NCI-H187 treated with DMSO at 0.1 percent for 48 hours (cell line): ENCODE measurements at places on chromosomes 2 and 18.

GRCh38 chr18:63603355-63603754 is 16.2 kb downstream of the SERPINB13 start:
- DNase-seq: no peak

DNA sequence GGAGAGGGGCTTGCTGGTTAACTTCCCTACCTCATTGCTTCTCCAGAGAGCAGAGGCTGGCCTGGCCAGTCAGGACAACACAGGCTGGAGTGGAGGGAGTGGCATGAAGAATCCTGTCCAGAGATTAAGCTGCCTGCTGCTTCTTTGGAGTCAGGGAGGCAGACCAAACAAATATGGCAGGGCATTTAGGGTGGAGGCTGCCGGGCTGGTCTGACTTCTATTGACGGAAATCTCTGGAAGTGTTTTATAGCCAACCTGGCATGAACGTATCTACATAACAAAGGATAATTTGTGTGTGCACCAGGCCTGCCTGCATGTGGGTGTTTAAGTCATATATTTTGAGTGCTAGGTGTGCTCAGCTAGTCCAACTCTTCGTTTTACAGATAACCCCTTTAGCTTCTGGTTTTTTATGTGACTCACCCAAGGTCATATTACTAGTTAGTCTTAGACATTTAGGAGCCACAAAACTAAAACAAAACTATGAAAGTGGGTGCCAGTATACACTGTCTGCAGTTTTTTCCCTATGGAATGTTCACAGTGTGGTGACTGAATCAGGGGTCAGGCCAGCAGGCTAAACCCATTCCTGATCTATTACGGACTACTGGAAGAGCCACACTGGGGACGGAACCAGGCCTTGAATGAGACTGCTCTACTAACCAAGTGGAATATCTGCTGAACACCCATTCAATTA is 5.5 kb downstream of the NPC1 start:
- no peak for DNase-seq

- no peak for DNase-seq
Observed at GRCh38 chr2:224630659-224631550, 45.7 kb upstream of the CUL3 start.

GRCh38 chr18:10261344-10262276 is 192.8 kb upstream of the APCDD1 start:
- DNase-seq: no peak

- no peak for DNase-seq
Observed at GRCh38 chr2:236088368-236089057, 79.7 kb downstream of the GBX2 start.

DNA sequence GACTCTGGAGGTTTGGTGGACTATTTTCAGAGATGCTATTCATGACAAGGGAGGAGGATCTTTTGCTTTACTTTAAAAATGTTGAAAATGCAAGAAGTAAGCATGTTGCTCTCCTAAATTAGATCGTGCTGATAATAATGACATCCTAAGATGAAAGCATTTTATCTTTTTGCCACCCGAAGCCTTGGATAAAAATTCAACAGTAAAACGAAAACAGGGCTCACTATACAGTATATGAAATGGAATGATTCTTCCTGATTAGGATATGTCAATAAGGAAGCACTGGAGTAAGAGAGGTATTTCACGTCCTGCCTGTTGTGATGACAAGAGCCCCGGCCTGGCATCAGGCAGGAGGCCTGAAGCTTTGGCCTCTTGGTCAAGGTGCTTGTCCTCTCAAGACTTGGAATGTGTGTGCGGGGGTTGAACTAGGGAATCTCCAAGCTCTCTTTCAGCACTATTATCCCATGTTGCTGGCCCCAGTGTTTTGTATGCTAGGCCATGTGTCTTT is 306.0 kb downstream of the MTX2 start:
- DNase-seq: no peak

DNA sequence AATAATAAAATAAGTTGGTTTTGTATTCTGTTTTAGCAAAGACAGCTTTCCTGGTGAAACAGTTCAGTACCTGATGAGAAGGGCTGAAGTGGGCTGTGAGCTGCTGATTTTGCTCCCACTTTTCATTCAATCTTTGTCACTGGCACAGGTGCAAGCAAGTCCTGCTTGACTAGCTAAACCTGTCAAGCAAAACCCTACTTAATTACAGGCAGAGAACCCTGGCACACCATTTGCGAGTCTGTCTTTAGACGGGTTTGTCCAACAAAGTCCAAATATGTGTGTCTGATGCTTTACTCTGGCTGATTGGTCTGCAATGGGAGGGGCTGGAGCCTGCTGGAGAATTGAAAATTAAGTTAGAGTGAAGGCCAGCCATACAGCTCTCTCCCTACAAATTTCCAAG is 267.2 kb downstream of the EPHA4 start:
- no peak for DNase-seq

- no peak for DNase-seq
Observed at GRCh38 chr2:24919506-24920097, 435 bp downstream of the ADCY3 start.

GRCh38 chr2:70974592-70974991 is 3.8 kb upstream of the ANKRD53 start:
- DNase-seq: no peak
